Occipital lobe (tissue), 3 donors: ENCODE measurements at places on chromosomes 4 and X.
A peak's percentile ranks its signal among the peaks of the same experiment; 100 is the strongest.

GRCh38 chr4:115159141-115159540 is 45.7 kb upstream of the NDST4 start:
- no peak for DNase-seq

- no peak for DNase-seq
These were observed 213.1 kb upstream of the PSAPL1 start for GRCh38 chr4:7647600-7648543.

DNA sequence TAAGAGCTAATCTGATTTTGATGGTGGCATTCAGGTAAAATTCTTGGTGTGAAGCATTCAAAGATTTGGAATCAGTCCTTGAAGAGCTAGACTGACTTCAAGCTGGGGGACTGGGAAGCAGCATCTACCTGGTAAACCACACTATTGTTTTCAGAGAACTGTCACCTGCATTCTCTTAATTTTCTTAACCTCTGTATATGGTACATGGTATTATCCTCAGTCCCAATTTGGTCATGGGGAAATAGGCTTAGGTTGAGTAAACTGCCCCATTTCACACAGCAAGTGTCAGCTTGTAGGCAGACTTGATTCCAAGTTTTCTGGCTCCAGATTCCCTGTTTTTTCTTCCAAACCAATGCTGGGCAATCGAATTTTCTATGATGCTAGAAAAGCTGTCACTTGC is 104.4 kb downstream of the CHRNA9 start:
- DNase-seq = no peak

DNA sequence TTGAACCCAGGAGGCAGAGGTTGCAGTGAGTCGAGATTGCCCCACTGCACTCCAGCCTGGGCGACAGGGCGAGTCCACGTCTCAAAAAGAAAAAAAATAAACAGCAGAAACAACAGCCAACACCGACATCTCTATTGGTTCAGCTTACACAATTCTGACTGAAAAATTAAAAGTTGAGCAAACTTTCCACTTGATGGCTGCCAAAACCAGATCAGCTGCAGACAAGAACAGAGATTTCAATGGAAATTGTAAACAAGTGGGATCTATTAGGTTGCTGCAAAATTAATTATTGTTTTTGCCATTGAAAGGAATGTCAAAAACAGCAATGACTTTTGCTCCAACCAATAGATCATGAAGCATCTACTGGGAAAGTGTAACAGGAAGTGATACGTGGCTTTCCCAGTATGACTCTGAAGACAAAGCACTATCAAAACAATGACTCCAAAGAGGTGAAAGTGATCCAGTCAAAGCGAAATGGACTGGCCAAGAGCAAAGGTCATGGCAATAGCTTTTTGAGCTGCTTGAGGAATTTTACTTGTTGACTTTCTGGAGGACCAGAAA is 26.3 kb downstream of the UPF3B start:
- DNase-seq = no peak

DNA sequence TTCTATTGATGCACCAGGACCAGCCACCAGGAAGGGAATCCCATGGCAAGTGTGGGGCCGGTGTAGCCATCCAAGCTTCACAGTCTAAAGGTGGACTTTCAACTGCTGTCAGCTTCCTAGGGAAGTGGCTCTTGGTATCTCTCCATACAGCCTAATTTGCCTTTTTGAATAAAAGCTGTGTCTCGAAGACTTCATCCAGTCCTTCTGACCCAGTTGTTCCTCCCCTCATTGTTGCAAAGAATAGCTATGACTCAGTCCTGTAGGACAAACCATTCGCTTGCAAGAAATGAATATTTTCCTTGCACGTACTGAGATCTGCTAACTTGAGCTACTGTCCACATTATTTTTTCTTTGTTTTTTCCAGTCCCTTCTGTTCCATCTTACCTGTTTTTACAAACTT is 145.1 kb upstream of the CTSO start:
- DNase-seq = no peak

DNA sequence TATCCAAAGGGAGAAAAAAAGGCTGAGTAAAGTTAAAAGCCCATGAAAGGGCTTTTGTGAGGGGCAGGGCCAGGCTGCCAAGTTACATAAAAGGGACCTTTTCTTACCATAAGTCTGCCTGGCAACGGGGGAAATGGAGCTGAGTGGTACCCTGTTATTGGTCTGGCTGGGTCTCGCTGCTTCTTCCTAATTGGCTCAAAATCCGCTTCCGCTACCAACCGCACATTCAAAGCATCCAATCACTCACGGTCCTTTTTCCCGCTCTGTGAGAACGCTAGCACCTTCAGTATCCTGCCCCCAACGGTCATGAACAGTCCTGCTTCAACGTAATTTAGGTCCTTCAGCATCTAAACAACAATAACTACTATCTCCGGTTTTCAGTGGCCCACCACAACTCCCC is 611 bp downstream of the TEX11 start:
- no peak for DNase-seq

DNA sequence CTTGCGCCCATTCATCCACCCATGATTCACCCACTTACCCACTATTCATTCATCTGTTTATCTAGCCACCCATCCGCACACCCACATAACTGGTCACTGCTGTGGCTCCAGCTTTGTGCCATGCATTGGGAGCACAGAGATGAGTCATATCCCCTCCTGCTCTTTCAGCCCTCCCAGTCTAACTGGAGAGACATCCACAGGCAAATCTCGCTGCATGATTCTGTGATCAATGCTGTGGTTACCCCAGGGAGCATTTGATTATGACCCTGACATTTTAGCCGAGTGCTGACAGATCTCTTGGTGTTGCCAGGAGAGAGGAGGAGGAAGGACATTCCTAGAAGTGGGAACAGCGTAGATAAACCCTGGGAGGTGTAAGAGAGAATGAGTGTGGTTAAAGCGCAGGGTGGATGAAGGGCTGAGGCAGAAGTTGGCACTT is 10.4 kb upstream of the PORCN start:
- DNase-seq = no peak

DNA sequence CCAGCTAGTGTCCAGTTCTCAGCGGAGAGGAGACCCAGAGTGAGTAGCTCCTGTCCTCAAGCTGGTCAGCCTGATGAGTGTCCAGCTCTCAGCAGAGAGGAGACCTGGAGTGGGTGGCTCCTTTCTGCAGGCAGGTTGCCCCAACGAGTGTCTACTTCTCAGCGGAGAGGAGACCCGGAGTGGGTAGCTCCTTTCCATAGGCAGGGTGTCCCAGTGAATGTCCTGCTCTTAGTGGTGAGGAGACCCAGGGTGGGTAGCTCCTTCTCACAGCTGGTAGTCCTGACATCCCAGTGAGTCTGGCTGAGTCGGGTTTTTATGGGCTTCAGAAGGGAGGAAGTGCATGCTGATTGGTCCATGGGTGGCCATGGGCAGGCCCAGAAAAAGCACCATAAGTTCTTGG is 55.7 kb upstream of the NUDT6 start:
- DNase-seq = no peak

DNA sequence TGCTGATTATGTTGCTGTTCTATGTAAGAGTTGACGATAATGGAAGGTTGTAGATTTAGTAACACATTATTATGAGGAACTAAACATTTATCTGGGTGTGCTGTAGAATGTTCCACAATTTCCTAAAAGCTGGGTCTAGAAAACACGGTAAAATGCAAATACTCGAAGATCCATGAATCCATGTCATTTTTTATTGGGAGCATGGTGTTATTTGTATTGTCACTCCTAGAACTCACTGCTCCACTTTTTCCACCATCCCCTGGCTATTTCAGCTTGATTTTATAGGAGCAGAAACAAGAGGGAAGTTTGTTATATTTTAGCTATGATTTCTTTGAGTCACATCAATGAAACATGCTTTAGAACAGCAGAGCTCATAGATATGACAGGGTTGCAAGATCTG is 155.0 kb upstream of the ANK2 start:
- DNase-seq = no peak

DNA sequence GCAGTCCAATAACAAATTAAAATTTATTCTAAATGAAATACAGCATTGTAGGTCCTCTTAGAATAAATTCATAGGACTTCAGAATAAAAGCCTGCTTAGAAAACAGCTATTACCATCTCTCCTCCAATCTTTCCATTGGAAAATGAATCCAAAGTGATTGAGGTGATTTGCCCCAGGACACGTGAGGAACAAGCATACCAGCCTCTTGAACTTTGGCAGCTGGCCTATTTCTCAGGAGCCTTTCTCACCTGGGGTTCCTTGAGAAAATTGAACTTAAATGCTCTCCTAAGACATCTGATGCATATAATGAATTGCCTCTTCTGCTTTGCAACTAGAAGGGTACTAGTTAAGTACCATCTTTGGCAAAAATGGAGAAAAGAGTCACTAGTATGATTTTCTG is 13.5 kb downstream of the ARHGAP24 start:
- DNase-seq = no peak

GRCh38 chr4:5409972-5410618 is 298.3 kb downstream of the EVC2 start:
- DNase-seq = no peak

GRCh38 chr4:108024878-108025165 is 35.1 kb downstream of the HADH start:
- no peak for DNase-seq

DNA sequence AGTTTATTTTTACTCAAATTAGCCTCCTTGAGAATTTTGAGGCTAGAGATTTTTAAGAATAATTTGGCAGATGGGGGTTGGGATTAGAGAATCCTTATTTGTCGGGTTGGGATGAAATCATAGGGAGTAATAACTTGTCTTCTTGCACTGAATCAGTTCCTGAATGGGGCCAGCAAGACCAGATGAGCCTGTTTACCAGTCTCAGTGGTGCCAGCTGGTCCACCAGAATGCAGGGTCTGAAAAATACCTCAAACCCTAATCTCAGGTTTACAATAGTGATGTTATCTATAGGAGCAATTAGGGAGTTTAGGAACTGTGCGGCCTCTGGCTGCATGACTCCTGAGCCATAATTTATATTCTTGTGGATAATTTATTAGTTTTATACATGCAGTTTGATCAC is 705.9 kb upstream of the AGA start:
- no peak for DNase-seq

- no peak for DNase-seq
These were observed 211.3 kb upstream of the INTU start for GRCh38 chr4:127421437-127421836.

- no peak for DNase-seq
These were observed 11.8 kb upstream of the TMEM192 start for GRCh38 chr4:165124488-165124887.

DNA sequence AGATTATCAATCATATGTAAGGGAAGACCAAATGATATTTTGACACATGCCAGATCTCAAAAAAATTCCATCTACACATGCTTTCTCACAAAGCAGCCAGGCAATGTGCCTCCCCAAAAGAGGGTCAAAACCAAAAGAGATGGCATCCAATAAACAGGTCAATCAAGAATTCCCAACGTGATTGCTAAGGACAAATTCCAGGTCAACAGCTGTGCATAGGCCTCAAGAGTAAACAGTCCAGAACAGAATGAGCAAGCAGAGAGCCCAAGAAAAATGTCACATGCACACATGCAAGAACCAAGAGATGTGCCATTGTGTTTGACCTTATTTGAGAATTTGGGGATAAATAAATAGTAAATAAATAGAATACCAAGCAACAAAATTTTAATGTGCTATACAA is 136.7 kb downstream of the APBB2 start:
- no peak for DNase-seq

GRCh38 chr4:48970471-48970921 is 15.6 kb upstream of the CWH43 start:
- no peak for DNase-seq

- DNase-seq = peak; percentile 9
These were observed at the start of gene RAP2C for GRCh38 chrX:132219343-132219768. RAP2C (minus strand) TSS chrX:132219447; CDS start chrX:132217268, 2,179 bp downstream.

DNA sequence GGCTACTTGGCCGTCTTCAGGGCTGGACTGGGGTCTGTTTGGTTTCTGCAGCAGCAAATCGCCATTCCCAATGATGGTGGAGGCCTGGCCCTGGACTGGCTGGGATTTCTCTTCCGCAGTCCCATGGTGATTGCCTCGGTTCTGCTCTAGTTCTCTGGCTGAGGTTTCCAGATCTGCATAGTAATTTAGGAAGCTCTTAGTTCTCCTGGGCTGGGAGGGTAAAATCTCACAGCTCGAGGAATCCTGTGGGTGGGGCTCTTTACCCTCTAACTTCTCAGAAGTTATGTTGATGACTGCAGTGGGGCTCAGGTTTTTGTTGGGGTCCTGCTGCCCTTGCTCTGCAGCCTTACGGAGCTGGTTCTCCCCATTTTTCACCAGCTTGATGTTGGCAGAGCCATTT is 200.6 kb downstream of the APBB2 start:
- DNase-seq = no peak

GRCh38 chrX:150018931-150019361 is 80.7 kb upstream of the EOLA2 start:
- DNase-seq = no peak

- no peak for DNase-seq
These were observed 152.3 kb downstream of the CENPC start for GRCh38 chr4:67393007-67393406.

DNA sequence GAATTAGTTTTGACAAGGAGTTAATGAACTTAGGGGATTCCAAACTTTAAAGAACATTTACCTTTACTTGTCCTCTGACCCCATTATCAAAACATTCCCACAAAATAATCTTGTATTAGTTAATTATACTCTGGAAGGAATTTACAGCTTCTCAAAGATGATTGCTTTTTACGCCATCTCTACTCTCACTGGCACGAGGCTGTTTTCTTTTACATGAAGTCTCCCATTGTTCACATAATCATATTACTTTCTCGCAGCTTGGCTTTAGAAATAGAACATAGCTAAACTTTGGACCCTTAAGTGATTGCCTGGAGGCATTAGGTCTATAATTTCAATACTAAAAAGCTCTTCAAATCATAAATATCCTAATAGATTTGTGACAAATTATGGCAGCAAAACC is 592.9 kb downstream of the TRIML1 start:
- DNase-seq = no peak

DNA sequence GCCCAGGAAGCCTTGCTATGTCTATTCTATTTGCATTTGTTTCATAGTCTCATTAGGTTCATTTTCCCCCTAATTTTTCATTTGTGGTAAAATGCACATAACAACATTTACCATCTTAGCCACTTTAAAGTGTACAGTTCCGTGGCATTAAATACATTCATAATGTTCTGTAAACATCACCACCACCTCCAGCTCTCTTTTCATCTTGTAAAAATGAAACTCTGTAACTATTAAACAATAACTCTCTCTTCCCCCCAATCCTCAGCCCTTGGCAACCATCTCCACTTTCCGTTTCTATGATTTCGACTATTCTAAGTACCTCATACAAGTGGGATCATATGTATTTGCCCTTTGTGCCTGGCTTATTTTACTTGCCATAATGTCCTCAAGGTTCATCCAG is 19.9 kb downstream of the ARHGEF38 start:
- no peak for DNase-seq

GRCh38 chrX:118823263-118824172 is at the start of gene ZCCHC12:
ZCCHC12 (plus strand) TSS chrX:118823824; CDS start chrX:118825245, 1,421 bp downstream.
- DNase-seq = peak; percentile 21

GRCh38 chrX:124208660-124209059 is 123.8 kb upstream of the TEX13D start:
- DNase-seq = no peak
